ENCODE measurements at places on chromosomes 11 and 22.

- no peaks in the 10 kb centered on the region for H3K27me3 ChIP-seq
- H3K4me3 ChIP-seq: no peak overlapping the region
- H3K4me1 ChIP-seq: no peaks in the 10 kb centered on the region
- H3K27ac ChIP-seq: no peak overlapping the region
Observed at GRCh38 chr11:75035911-75036565, 47.3 kb downstream of the NEU3 start.

DNA sequence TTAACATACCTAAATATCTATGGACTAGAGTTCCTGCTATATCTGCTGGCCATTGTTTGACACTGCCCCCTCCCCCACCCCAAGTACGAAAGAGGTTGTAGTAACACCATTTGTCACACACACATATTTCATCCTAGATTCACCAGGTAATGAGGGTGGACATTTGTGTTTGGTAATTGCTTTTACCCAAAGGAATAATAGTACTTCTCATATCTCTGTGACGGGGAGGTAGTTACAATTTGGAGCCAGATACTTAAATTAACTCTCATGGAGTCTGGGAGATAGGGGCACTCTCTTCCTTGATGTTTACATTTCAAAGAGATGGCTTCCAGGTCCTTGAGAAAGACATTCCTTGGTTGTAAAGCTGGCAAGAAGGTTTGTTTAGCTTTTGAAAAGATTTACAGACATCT is 38.7 kb downstream of the REXO2 start:
- no peak for DNase-seq
- H3K27ac ChIP-seq: no peak overlapping the region
- H3K4me3 ChIP-seq: no peak overlapping the region
- no peaks in the 10 kb centered on the region for H3K36me3 ChIP-seq

DNA sequence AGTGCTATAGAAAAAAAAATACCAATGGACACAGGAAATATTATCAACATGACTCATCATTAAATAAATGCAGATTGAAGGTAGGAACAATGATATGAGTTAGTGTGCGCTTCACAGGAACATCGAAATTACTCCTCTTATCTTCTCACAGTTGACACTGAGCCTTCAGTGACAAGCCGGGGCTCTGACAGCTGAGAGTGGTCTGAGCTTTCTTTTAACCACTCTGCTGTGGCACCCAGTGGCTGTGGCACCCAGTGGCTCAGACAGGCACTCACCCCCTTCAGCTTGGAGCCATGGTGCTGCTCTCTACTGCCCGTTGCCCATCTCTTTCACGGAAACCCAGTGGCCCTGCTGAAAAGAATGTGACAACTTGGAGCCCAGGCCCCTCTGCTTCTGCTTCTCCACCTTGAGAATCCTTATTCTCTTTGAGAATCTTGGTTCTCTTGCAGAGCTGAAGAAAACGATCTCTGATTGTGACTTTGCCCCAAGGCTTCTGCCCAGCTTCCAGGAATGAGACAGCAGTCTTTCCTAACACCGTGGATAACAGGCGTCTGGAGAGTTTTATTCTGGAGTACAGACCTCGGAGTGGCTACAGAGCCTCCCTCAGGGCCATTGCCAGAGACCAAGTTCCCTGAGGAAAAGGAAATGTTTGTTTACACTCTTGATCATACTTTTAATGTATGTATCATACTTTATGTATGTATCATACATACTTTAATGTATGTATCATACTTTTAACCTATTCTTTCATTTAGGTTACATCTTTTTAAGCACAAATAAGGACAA is 37.1 kb upstream of the OR8B8 start:
- no peaks in the 10 kb centered on the region for H3K36me3 ChIP-seq
- no peak for DNase-seq
- no peaks in the 10 kb centered on the region for H3K27me3 ChIP-seq
- no peak overlapping the region for H3K4me3 ChIP-seq
- peaks cover 3% of the 10 kb centered on the region for H3K4me1 ChIP-seq
- no peak overlapping the region for H3K27ac ChIP-seq

DNA sequence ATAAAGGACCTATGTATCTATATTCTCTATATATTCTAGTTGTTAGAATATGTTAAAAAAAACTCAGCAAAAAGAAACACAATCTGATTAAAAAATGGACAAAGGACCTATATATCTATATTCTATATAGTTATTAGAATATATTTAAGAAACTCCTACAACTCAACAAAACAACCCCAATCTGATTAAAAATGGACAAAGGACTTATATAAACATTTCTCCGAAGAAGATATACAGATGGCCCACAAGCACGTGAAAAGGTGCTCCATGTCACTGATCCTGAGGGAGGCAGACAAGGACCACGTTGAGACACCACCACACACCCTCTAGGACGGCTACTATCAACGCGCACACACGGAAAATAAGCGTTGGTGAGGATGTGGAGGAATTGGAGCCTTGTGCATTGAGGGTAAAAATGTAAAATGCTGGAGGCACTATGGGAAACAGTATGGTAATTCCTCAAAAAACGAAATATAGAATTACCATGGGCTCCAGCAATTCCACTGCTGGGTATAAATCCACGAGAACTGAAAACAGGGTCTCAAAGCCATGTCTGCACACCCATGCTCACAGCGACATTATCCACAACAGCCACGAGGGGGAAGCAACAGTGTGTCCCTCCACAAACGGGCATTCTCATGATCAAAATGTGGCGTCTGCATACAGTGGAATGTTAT is 22.7 kb downstream of the YPEL1 start:
- H3K27ac ChIP-seq: no peak overlapping the region
- no peaks in the 10 kb centered on the region for H3K4me1 ChIP-seq
- no peaks in the 10 kb centered on the region for H3K27me3 ChIP-seq
- H3K4me3 ChIP-seq: no peak overlapping the region

DNA sequence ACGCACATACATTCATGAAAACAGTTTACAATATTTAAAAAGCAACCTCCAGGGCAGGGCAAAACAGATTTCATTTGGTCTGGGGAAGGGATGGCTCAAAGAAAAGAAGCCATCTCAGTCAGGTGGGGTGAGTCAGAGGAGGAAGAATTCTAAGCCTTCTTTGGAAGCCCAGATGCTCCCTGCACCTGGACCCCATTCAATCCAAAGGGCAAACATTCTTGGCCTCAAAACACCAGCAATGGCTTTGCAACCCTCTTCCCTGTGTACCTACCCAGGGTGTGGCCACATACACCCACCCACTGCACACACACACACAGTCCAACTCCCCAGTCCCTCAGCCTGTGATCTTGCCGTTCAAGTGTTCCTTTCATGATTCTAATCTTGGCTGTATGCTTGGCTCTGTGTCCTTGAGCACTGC is 2.0 kb downstream of the KCNE3 start:
- H3K27me3 ChIP-seq: no peaks in the 10 kb centered on the region
- DNase-seq: no peak
- no peaks in the 10 kb centered on the region for H3K36me3 ChIP-seq
- peaks cover 13% of the 10 kb centered on the region for H3K4me1 ChIP-seq
- H3K4me3 ChIP-seq: no peak overlapping the region

- no peak for DNase-seq
- no peaks in the 10 kb centered on the region for H3K36me3 ChIP-seq
- peaks cover 4% of the 10 kb centered on the region for H3K4me1 ChIP-seq
- no peak overlapping the region for H3K4me3 ChIP-seq
Observed at GRCh38 chr11:45093761-45094455, 52.5 kb upstream of the PRDM11 start.

DNA sequence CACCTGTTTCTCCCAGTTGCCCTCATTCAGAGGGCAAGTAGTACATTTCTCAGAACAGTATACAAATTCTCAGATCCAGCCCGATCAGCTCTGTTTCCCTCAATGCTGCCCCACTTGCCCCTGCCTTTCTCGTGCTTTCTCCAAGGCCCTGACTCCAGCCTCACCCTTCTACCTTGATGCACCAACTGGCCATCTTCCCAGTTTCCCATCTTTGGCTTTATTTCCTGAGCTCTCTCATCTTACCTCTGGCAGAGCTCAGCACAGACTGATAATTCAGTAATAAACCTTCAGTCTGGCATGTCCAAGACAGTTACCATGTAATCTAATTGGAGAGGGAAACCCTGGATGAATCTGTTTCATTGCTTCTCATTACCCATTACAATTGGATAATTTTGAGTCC is 184.5 kb upstream of the ISX start:
- no peak for DNase-seq
- H3K27me3 ChIP-seq: no peaks in the 10 kb centered on the region
- H3K27ac ChIP-seq: no peak overlapping the region
- no peaks in the 10 kb centered on the region for H3K36me3 ChIP-seq

- H3K4me1 ChIP-seq: peaks cover 48% of the 10 kb centered on the region
- DNase-seq: no peak
- no peaks in the 10 kb centered on the region for H3K27me3 ChIP-seq
- no peak overlapping the region for H3K4me3 ChIP-seq
- H3K27ac ChIP-seq: no peak overlapping the region
- no peaks in the 10 kb centered on the region for H3K36me3 ChIP-seq
Observed at GRCh38 chr11:2989006-2989405, 3.1 kb downstream of the NAP1L4 start.

- no peaks in the 10 kb centered on the region for H3K27me3 ChIP-seq
- H3K36me3 ChIP-seq: no peaks in the 10 kb centered on the region
- H3K4me3 ChIP-seq: no peak overlapping the region
- H3K4me1 ChIP-seq: peaks cover 9% of the 10 kb centered on the region
- DNase-seq: no peak
- H3K27ac ChIP-seq: no peak overlapping the region
Observed at GRCh38 chr22:42685941-42686653, 34.6 kb downstream of the A4GALT start.

- no peak overlapping the region for H3K27ac ChIP-seq
- H3K27me3 ChIP-seq: no peaks in the 10 kb centered on the region
- DNase-seq: no peak
- no peaks in the 10 kb centered on the region for H3K36me3 ChIP-seq
- H3K4me3 ChIP-seq: no peak overlapping the region
- no peaks in the 10 kb centered on the region for H3K4me1 ChIP-seq
Observed at GRCh38 chr11:70713988-70714665, 315.8 kb downstream of the CTTN start.

- no peak overlapping the region for H3K27ac ChIP-seq
- peaks cover 6% of the 10 kb centered on the region for H3K27me3 ChIP-seq
- H3K4me3 ChIP-seq: no peak overlapping the region
- no peak for DNase-seq
- H3K36me3 ChIP-seq: no peaks in the 10 kb centered on the region
Observed at GRCh38 chr11:61503135-61503770, 5.3 kb upstream of the LRRC10B start.

- H3K4me3 ChIP-seq: no peak overlapping the region
- no peaks in the 10 kb centered on the region for H3K36me3 ChIP-seq
- no peak for DNase-seq
- H3K27me3 ChIP-seq: no peaks in the 10 kb centered on the region
Observed at GRCh38 chr11:123219066-123219690, 24.1 kb upstream of the CLMP start.

GRCh38 chr11:95908826-95909225 is 15.1 kb downstream of the MTMR2 start:
- H3K27me3 ChIP-seq: no peaks in the 10 kb centered on the region
- H3K4me1 ChIP-seq: no peaks in the 10 kb centered on the region
- H3K36me3 ChIP-seq: no peaks in the 10 kb centered on the region

DNA sequence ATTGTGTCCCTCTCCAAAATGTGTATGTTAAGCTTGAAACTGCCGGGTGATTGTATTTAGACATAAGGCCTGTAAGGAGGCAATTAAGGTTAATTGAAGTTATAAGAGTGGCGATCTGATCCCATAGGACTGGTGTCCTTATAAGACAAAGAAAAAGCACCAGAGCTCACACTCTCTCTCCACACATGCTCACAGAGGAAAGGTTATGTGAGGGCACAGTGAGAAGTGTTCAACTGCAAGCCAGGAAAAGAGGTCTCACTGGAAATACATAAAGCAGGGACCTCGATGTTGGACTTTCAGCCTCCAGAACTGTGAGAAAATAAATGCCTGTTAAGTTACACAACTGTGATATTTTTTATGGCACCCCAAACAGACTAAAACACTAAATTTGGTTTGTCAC is 1233.8 kb upstream of the CNTN5 start:
- H3K4me1 ChIP-seq: no peaks in the 10 kb centered on the region
- DNase-seq: no peak
- H3K27ac ChIP-seq: no peak overlapping the region
- no peaks in the 10 kb centered on the region for H3K36me3 ChIP-seq
- H3K4me3 ChIP-seq: no peak overlapping the region
